ENCODE measurements at places on chromosomes 11 and 22.

GRCh38 chr11:112613051-112613972 lies 347.9 kb upstream of the NCAM1 start:
- DNase-seq, result no peak

DNA sequence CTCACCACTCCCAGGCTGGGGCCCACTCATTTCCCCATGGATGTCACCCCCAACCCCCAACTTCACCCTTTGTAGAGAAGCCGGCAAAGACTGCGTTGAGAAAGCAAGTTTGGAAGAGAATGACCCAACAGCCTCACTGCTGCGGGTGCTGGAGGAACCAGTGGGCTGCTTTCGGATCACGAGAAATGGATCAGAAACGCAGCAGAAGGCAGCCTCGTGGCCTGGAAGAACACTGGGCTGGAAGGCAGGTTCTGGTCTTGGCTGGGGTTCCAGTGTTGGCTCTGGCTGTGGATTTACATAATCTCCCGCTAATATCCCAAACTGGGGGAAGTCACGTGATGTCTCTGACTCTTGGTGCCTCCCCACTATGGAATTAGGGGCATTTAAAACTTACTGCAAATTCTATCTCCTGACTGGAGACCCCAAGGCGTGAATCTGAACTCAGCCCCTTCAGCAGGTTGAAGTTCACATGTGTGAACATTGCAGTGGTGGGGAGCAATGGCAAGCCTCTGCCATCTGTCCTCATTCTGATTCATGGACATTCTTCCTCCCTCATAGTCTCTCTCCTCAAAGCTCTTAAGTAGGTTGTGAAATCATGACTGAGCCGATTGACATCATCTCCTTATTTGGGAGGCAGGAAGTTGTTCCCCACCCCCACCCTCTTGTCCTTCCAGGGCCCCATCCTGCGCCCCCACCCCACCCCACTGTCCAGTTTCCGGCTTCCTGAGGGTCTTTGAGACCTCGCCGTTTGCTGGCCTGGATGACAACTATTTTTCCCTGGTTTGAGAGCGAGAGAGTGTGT lies 37.0 kb upstream of the TIMP3 start:
- no peak for DNase-seq

GRCh38 chr11:75472081-75472732 lies 39.2 kb upstream of the KLHL35 start:
- no peak for DNase-seq

DNA sequence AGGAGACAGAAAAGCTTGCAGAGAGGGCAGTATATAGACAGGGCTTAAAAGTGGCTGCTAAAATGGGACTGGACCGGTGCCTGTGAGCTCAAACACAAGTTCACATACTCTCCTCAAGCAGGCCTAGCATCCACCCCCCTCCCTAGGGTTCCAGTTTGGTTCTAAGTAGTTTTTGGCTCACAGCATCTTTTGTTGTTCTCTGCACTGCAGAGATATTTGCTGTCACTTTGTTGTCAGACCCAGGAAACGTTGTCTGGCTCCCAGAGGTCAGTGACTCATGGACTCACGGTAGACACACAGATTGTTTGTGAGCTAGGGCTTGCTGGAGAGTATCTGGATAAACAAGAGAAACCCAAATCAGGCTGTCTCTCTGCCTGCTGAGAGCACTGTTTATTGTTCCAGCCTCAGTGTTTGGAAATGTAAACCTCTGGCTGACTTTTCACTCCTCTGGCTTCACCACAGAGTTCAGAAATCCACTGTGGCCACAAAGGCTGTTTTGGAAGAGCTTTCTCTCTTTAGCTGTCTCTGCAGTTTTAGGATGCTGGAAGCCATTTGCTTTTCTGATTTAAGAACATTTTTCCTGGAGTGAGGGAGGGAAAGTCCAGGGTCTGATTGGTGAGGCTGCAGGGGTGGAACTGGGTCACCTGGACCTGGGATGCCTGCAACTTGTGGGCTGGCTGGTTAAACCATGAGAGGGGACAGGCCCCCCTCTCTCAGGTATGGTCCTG lies 303.7 kb upstream of the PLET1 start:
- no peak for DNase-seq

GRCh38 chr11:134951305-134951700 lies 539.3 kb upstream of the B3GAT1 start:
- DNase-seq, result no peak

GRCh38 chr11:64251016-64251752 lies at the start of gene PLCB3:
TSS of gene PLCB3 (plus strand) at chr11:64251530. CDS start at chr11:64251650, 120 bp downstream.
- no peak for DNase-seq

- no peak for DNase-seq
Observed at GRCh38 chr11:1084561-1085439, 10.1 kb downstream of the MUC2 start.

DNA sequence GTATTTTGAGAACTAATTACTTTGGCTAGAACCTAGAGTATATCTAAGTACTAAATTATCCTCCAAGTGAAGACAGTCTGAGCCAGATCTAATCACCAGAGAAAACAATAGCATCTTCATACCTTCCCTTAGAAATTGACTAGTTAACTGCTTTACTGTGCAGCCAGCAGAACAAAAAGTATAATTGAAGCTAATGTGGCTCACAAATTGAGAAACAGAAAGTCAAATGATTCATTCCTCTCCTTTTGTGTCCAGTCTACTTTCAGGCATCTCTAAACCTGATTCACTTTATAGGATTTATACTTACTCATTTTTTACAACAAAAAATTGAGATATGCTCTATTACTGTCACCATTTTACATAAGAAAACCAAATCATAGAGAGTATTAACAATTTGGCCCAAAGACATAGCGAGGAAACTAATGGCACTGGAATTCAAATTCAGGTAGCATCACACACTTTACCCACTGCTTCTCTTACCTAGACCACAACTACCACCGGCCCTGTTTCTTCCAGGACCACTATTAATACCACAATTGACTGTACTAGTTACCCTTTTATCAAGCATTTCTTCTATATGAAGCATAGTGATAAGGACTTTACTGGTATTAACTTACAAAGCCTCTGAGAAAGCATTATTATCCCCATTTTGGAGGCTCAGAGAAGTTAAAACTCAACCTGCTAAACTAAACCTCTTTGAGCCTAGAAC lies 1402.6 kb upstream of the TENM4 start:
- no peak for DNase-seq

DNA sequence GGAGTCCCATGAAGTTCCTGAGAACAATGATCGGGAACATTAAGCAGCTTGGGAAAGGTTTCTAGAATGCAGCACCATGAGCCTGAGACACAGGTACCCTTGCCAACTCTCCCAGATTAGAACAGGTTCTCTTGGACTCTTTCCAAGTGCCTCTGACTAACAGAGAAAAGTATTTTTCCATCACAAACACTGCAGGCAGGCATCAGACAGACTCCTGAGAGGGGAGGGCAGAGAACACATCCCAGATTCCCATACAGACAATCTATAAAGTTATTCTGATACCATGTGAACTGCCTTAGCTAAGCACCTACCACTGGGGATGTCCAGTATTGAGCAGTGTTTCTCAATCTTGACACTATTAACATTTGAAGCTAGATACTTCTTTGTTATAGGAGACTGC lies 27.3 kb downstream of the SERGEF start:
- no peak for DNase-seq

DNA sequence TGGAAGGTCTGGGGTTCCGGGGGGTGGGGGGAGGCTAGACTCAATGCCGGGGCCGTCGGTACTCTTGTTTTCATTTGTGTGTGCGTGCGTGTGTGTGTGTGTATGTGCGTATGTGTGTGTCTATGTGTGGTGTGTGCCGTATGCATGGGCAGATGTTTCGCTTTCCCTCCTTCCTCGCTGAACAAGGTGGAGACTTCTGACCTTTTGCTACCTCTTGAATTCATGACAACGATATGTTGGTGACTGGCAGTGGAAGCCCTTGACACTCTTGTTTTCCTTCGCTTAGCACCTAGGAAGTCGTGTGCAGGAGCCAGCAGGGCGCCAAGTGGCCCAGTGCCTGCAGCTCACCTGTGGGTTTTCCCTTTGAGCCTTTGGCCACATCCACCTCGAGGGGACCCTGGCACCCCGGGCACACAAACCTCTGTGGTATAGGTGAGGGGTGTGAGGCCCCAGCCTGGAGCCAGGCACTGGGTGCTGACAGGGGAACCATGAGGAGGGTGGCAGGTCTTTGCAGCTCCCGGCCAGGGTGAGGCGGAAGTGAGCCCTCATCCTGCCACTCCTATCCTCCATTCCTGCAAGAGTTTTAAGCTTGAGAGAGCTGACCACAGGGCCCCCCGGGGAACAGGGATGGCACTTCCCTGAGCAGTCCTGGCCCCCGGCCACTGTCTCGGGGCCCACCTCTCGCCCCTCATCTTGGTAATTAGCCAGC lies 19.3 kb upstream of the TMEM191C start:
- DNase-seq, result no peak

- no peak for DNase-seq
Observed at GRCh38 chr22:49995361-49996118, 17.0 kb downstream of the IL17REL start.

DNA sequence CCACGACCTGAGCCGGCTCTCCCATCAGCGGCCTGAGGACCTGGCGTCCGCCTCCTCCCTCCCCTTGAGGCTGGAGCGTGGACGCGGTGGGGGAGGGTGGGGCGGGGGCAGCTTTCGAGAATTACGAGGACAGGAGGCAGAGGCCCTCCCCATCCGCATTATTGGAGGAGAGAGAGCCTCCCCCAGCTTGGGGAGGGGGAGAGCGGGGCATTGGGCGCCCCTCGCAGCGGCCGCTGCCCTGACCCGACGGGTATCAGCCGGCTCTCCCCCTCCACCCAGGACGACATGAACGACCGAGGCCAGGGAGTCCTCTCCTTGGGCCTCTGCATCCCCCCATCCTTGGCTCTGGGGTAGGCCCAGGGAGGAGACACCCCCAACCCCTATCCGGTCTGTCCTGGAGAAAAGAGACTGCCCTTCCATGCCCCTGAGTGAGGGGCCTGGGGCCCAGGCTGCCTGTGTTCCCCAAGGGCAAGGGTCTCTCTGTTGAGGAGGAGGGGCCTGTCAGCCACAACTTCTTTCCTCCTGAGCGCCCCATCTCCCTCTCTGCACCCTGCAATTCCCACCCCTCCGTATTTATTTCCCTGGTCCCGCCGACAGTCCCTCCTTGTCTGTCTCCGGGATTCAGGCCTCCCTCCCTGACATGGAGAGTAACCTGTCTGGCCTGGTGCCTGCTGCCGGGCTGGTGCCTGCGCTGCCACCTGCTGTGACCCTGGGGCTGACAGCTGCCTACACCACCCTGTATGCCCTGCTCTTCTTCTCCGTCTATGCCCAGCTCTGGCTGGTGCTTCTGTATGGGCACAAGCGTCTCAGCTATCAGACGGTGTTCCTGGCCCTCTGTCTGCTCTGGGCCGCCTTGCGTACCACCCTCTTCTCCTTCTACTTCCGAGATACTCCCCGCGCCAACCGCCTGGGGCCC lies 495 bp downstream of the GPR137 start:
- peak; percentile 23 for DNase-seq

- DNase-seq, result no peak
Observed at GRCh38 chr11:7160814-7161489, 72.2 kb downstream of the RBMXL2 start.

DNA sequence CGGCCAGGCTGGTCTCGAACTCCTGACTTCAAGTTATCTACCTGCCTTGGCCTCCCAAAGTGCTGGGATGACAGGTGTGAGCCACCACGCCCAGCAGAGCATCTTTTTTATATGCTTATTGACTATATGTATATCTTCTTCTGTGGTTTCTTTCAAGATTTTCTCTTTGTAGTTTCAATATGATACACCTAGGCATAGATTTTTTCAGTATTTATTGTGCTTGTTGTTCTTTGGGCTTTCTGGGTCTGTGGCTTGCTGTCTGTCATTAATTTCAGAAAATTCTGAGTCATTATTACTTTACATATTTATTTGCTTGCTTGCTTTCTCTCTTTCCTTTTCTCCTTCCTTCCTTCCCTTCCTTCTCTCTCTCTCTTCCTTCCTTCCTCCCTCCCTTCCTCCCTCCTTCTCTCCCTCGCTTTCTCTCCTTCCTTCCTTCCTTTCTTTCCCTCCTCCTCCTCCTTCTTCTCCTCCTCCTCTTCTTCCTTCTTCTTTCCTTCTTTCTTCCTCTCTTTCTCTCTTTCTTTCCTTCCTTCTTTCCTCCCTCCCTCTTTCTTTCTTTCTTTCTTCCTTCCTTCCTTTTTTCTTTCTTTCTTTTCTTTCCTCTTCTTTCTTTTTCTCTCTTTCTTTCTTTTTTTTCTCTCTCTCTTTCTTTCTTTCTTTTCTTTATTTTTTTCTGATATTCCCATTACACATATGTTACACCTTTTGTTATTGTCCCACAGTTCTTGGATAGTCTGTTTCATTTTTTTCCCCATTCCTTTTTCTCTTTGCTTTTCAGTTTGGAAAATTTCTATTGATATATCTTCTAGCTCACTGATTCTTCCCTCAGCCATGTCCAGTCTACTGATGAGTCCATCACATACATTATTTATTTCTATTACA lies 10.9 kb upstream of the DCHS1 start:
- DNase-seq, result no peak

DNA sequence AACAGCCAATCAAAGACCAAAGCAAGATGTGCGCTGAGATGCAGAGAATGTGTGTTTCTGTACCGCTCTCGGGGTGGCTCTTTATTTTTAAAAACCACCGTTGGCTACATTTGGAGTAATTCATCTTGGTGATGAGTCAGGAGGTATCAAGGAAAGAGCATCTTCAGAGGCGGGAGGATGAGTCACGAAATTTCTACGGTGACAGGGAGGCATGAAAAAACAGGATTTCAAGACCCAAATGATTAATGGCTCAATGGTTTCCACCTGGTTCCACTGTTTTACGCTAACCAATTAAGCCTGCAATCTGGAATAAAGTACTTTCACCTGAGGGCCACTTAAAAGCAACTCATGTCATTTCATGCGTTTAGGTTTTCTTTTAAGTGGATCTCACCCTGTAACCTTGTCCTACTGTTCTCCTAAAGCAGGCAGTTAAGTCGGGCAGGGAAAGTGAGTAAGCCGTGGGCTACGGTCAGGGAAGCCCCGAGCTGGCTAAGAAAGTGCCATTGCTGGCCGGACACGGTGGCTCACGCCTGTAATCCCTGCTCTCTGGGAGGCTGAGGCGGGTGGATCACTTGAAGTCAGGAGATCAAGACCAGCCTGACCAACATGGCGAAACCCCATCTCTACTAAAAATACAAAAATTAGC lies 74.6 kb downstream of the CELSR1 start:
- DNase-seq, result no peak

GRCh38 chr11:61598886-61599868 lies 18.3 kb upstream of the SYT7 start:
- DNase-seq, result peak; percentile 51

DNA sequence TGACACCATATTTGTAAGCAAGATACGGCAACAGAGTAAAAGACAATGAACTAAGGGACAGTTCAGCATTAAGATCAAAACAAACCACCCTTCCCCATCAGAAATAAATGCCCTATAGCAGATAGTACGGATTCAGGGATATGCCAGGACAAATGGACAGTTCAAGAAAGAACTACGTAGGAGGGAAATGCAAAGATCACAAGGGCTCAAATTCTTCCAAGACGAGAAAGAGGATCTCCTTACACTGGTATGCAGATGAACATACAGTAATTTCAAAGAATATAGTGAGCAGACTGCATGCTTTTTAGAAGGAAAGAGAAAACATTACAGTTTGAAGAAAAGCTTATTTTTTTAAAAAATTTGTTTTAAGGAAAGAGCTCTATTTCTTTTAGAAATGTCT lies 124.7 kb upstream of the APOA1 start:
- DNase-seq, result no peak

GRCh38 chr11:85377901-85378300 lies 249.2 kb downstream of the DLG2 start:
- no peak for DNase-seq

- no peak for DNase-seq
Observed at GRCh38 chr11:82701847-82702520, 31.7 kb downstream of the FAM181B start.

GRCh38 chr11:59783632-59784090 lies 26.9 kb downstream of the MRPL16 start:
- DNase-seq, result no peak

GRCh38 chr22:38618258-38618657 lies 37.9 kb downstream of the FAM227A start:
- DNase-seq, result no peak
